ENCODE measurements at places on chromosomes 13 and 19. TPM values are rescaled to one million over a fixed set of nuclear protein-coding genes. Genes with fewer than 3 reads are reported as not detected.

Gene MLNR
- total RNA-seq = 0.66 TPM

Gene TMPRSS9
- 0.08 TPM for total RNA-seq

Gene POU2F2
- 0.33 TPM for total RNA-seq

Gene C19orf81
- 9.6 TPM for total RNA-seq

Gene ERICH6B
- not detected for total RNA-seq

Gene HCN2
- total RNA-seq = 33.5 TPM

Gene FPR3
- not detected for total RNA-seq

Gene ZNF844
- total RNA-seq = not detected

Gene ZIK1
- total RNA-seq = not detected

Gene KISS1R
- 0.43 TPM for total RNA-seq

Gene SHISA7
- not detected for total RNA-seq

Gene ADAT3
- 7.2 TPM for total RNA-seq

Gene C5AR1
- 1.3 TPM for total RNA-seq

Gene FFAR1
- not detected for total RNA-seq

Gene CYP2F1
- not detected for total RNA-seq

Gene SHFL
- total RNA-seq = 8.0 TPM

Gene CATSPERD
- total RNA-seq = not detected

Gene PRSS57
- 0.09 TPM for total RNA-seq

Gene CEACAM3
- not detected for total RNA-seq

Gene TSSK6
- 2.0 TPM for total RNA-seq

Gene TEKTIP1
- total RNA-seq = not detected

Gene RNF113B
- not detected for total RNA-seq

Gene ZNF850
- 0.36 TPM for total RNA-seq

Gene SLC10A2
- not detected for total RNA-seq

Gene CYSLTR2
- total RNA-seq = not detected

Gene GZMM
- 0.25 TPM for total RNA-seq

Gene TNFSF13B
- not detected for total RNA-seq

Gene CTXN1
- total RNA-seq = 10.0 TPM

Gene C13orf42
- total RNA-seq = not detected

Gene ZNF45
- total RNA-seq = 13.0 TPM

Gene PHF11
- 7.6 TPM for total RNA-seq

Gene CRX
- not detected for total RNA-seq

Gene THSD8
- 13.2 TPM for total RNA-seq

Gene C1QTNF9
- total RNA-seq = not detected

Gene PODNL1
- total RNA-seq = 1.4 TPM

Gene ANKLE1
- 0.72 TPM for total RNA-seq

Gene LILRB2
- total RNA-seq = 0.05 TPM

Gene FCER2
- not detected for total RNA-seq

Gene ZNF681
- 0.02 TPM for total RNA-seq

Gene PRR19
- 5.1 TPM for total RNA-seq

Gene ITM2B
- total RNA-seq = 124 TPM

Gene MCEMP1
- total RNA-seq = not detected

Gene FARSA
- 73.0 TPM for total RNA-seq

Gene RNF17
- not detected for total RNA-seq

Gene PLPPR3
- total RNA-seq = 3.8 TPM

Gene IGLON5
- not detected for total RNA-seq

Gene KCTD4
- total RNA-seq = not detected

Gene SPTBN4
- 0.91 TPM for total RNA-seq

Gene QPCTL
- 9.2 TPM for total RNA-seq

Gene PTH2
- total RNA-seq = not detected

Gene COL5A3
- 4.2 TPM for total RNA-seq

Gene PLPP2
- 104 TPM for total RNA-seq

Gene ZNF418
- 1.7 TPM for total RNA-seq

Gene ANGPTL4
- 41.1 TPM for total RNA-seq

Gene PPP5C
- total RNA-seq = 83.4 TPM

Gene PRODH2
- 0.66 TPM for total RNA-seq

Gene COMP
- total RNA-seq = not detected

Gene POSTN
- total RNA-seq = 0.07 TPM

Gene LGALS4
- 0.77 TPM for total RNA-seq

Gene BEST2
- total RNA-seq = not detected

Measured in A549 treated with DMSO at 1 μM for 4 hours (cell line).